ENCODE measurements at places on chromosomes 6 and 20. TPM values are rescaled to one million over a fixed set of nuclear protein-coding genes. Genes with fewer than 3 reads are reported as not detected.

GRCh38 chr6:42142118-42142835 lies at the start of gene C6orf132:
C6orf132 (minus strand) TSS chr6:42142620; CDS start chr6:42142444, 176 bp downstream.
- DNase-seq: no peak

NKAIN4 gene
- not detected for total RNA-seq

DNA sequence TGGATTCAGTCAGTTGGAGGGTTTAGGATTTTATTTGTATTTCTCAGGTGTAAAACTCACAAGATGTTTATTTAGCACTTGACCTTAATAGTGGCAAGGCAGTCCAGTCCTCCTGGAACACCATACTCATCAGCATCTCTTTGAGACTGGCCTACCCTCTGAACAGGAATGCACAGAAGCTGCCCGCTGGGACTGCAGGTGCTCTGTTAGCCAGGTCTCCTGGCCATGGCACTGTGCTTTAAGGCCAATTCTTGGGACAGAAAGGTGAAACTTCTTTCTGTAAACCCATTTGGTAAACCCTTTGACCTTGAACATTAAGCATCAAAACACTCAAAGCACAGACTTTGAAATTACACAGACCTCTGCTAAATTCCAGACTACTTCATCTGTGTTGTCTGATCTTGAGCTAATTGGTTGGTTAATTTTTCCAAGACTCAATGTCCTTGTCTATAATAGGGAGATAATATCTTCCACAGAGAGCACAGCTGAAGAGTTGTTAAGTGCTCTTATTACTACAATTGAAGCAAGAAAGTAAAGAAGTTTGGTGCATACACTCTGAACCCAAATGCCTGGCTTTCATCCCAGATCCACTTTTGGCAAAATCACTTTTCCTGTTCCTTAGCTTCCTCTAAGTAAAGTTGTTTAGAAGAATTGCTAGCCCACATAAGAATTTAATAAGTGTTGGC lies 54.9 kb upstream of the NT5E start:
- no peak for DNase-seq

DNA sequence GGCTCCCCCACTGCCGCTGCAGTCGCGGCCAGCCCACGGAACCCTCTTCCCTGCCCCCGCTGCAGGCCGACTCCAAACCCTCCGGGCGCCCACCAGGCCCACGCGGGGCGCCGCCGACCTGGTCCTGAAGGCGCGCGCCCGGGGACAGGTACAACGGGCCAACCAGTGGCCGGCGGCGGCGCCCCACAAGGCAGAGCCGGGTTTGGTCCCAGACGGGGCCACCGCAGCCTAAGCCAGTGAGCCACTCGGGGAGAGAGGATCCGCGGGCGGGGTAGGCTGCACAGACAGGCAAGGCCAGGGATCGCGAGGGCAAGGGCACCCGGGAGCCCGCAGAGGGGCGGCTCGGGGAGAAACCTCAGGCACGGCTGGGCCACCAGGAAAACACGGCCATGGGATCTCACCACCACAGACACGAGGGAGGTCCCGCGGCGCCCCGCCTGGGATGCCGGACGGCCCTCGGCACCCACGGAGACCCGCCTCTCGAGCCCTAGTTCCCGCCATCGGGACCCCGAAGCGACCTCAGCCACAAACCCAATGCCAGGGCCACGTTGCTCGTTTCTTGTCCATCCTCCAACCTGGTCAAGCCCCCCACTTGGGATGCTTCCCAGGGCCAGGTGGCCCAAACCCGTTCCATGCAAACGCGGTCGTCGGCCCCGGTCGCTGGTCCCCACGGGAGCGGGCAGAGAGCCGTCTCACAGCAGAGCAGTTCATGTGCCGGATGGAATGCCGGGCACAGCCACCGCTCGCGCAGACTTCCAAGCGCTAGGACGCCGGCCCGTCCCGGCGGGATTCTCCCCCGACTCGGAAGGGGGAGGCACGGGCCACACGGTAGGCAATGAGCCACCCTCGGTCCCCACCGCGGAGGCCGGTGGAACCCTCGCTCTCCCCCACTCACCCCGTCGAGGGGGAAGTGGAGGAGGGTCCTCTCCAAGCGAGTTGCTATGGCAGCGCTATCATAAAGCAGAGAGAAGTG lies 1956.6 kb upstream of the DEFB115 start:
- no peak for DNase-seq

WFDC8 gene
- total RNA-seq: not detected

SLC22A23 gene
- total RNA-seq: 0.81 TPM

- DNase-seq: no peak
These were observed 38.4 kb upstream of the SLC22A16 start for GRCh38 chr6:110514818-110515217.

GRCh38 chr6:116218172-116218633 lies 35.7 kb downstream of the TSPYL4 start:
- peak; percentile 22 for DNase-seq

CNR1 gene
- under 0.01 TPM for total RNA-seq

NHLRC1 gene
- total RNA-seq: 8.1 TPM

- no peak for DNase-seq
These were observed 13.4 kb downstream of the UBE2V1 start for GRCh38 chr20:50099565-50099991.

DNA sequence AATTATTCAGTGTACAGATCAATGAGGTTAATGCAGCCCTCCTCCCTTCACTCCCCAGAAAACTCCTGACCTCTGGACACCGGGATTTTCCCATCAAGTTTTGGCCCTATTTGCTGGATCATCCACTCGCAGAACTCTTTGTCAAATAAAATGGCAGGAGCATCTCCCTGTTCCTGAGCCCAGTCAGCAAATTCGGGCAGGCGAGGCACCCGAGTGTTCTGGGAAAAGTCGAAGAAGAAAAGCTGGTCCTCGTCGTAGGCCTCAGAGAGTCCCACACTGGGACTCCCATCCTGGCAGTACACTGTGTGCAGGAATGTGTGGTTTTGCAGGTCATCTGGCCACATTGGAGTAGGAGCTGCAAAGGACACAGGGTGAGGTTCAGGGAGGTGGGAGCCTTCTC lies 2.4 kb downstream of the HLA-DMA start:
- no peak for DNase-seq

GRCh38 chr6:36350681-36351571 lies 14.2 kb upstream of the BNIP5 start:
- DNase-seq: no peak

DDO gene
- 4.6 TPM for total RNA-seq

- DNase-seq: no peak
These were observed 30.5 kb downstream of the UBD start for GRCh38 chr6:29528988-29529560.

SPEF1 gene
- under 0.01 TPM for total RNA-seq

DNA sequence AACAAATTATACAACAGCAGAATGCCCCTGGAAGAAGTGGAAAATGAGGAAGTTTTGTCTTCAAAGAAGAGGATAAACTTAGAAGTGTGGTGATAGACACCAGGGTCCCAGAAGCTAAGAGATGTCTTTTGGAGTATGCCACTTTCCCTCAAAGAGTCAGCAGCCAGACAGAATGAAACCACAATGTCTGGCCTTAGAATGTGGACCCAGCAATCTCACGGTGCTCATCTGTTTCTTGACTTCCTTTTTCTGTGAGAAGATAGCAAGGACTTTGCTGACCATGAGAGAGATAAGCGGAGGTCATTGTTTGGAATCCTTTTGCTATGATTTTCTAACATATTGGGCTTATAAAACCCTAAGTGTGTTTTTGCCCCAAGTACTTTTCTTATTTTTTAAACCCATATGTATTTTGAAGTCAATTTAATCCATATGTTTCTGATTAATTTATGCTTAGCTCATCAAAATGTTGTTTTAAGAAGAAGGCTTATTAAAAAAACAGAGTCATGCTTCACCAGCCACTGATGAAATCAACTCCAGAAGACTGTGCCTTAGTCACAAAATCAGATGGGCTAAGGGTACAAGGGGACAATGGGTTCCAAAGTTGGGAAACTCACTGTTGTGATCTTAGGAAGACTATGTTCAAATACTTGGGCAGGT lies 451.2 kb upstream of the JAG1 start:
- DNase-seq: peak; percentile 73

DZANK1 gene
- 1.9 TPM for total RNA-seq

DNA sequence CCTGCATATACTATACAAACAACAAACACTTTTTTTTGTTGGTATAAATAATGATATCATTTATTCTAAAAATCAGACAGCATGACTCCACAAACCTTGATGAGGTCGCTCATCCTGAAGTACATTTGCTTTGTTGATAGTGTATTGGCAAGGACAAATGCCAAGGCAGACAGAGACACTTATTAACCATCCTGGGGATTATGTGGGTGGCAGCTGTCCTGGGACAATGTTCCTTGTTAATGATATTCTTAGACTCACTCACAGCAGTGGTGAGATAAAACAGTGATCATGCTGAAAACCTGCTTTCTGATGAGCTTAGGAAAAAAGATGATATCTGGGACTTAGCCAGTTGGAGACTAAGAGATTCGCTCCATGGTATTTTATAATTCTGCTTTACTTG lies 85.4 kb upstream of the OGFRL1 start:
- DNase-seq: no peak

SLC35D3 gene
- total RNA-seq: under 0.01 TPM

DNA sequence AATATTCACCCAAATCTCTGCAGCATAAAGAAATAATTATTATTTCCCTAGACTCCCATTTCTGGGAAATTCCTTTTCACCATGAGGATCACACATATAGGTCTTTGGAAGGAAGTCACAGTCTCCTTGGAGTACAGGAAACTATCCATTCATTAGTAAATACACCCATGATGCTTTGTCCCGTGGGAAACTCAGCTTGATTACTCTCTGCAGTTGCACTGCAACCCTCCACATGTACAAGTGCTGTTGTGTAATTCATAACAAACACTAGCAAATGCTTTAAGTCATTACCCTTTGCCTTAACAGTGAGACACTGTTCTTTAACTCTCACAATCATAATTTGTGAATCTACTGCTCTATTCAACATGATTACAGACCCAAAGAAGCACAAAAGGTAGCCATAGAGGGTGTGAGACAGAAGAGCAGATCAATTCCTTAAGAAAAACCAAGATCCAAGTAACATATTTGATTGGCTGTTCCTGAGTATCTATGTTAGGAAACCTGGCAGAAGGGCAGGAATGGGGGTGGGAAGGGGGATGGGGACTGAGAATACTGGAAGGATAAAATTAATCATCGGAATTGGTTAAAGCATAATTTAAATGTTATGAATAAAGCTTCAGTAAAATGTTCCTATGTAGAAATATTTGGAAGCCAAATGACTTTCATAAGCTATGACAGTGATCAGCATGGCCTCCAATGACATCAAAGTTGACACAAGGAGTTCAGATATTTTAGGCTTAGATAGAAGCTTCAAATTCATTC lies 268.0 kb downstream of the HACE1 start:
- no peak for DNase-seq

DNA sequence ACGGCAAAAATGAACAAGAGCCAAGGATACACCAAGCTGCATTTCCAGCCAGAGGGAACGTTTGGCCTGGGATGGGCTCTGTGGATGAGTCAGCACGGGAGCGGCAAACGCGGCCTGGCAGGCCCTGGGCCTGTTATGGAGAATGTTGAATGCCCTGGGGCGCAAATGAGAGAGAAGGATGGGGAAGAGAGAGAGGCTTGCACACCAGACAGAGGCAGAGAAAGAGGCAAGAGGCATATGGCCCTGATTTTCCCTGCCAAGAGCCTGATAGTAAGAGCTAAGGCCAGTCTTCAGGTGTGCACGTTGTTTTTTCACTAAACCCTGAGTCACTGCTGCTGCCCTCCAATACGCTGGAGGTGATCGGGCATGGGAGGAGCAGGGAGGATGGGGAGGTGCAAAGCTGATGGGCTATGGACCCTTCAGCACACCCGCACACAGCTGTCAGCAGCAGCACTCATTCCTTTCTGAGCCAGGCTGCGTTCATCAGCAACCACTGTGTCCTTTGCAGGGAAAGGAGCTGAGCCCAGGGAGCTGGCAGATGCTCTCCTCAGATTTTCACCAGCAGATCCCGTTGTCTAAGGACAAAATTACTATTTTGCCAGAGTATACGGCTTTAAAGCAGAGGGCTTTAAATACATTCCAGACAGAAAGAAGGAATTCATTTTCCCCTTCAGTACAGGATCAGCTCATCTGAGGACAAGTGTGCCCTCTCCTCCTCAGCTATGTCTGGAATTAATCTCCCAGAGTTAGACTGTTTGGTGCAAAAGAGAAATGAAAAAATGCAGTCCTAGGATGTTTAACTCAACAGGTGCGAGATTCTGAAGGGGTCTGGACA lies 61.7 kb upstream of the SLC22A23 start:
- DNase-seq: no peak

TOMM6 gene
- 74.3 TPM for total RNA-seq

GRCh38 chr6:149779644-149779963 lies 30.1 kb downstream of the PCMT1 start:
- no peak for DNase-seq

DNA sequence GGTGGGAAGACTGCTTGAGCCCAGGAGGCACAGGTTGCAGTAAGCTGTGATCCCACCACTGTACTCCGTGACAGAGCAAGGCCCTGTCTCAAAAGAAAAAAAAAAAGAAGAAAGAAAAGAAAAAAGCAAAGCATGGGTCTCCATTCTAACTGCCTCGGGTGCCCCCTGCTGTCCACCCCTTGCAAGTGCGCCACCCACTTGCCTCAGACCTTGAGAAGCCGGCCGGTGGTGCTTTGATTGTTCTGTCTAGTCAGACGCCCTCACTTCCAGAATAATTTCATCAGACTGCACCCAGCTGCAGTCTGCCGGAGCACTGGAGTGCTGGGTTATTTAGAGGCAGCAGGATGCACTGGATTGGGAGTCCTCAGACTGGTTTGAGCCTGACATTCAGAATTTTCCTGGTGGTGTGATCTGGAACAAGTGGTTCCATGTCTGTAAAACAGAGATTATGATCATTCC lies 17.6 kb upstream of the TM9SF4 start:
- peak; percentile 46 for DNase-seq

GRCh38 chr20:8720089-8720488 lies 348.8 kb upstream of the PLCB4 start:
- no peak for DNase-seq

Data from hematopoietic multipotent progenitor cell (in vitro differentiated cells).